ENCODE measurements at places on chromosomes 7 and 10.

- peak; percentile 92 for DNase-seq
These were observed 89.6 kb downstream of the PPP1R17 start for GRCh38 chr7:31776616-31777015.

GRCh38 chr10:118760265-118760664 is 5.5 kb upstream of the CACUL1 start:
- no peak for DNase-seq

DNA sequence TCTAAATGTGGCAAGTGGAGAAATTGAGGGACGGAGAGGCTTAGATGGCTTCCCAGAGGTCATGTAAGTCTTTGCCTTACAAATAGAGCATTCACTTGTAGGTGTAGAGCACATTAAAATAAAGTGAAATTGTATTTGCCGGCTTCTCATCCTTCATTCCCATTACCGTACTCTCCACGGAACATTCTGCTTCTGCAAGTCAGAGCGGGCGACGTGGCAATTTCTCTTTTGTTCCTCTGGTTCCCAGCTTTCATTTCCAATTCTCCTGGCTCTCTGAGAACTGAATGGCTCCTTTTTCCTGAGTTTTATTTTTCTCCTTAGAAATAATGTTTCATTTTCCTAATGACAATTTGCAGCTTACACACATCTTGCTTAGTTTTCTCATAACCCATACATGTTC is 51.3 kb upstream of the PFKP start:
- DNase-seq: no peak

- peak; percentile 63 for DNase-seq
These were observed 3.6 kb upstream of the ARID5B start for GRCh38 chr10:61897671-61898434.

DNA sequence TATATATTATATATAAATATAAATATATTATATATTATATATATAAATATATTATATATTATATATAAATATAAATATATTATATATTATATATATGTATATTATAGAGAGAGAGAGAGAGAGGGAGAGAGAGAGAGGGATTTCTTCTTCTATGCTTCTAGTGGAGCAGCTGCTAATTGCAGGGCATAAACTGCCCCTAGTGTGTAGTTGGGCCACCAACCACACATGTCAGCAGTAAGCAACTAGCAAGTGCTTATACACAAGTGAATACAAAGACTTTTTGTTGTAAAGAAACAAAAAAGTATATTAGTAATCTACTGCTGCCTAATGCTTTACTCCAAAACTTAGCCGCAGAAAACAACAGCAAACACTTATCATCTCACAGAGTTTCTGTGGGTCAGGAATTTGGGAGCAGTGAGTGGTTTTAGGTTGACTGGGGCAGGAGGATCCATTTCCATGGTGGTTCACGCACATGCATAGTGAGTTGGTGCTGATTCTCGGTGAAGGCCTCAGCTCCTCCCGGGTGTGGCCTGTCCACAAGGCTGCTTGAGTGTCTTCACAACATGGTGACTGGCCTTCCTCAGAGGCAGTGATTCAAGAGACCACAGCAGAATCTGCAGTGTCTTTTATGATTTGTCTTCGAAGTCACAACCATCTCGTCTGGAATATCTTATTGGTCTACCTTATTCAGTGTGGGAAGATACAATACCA is 25.5 kb upstream of the BAG3 start:
- no peak for DNase-seq

DNA sequence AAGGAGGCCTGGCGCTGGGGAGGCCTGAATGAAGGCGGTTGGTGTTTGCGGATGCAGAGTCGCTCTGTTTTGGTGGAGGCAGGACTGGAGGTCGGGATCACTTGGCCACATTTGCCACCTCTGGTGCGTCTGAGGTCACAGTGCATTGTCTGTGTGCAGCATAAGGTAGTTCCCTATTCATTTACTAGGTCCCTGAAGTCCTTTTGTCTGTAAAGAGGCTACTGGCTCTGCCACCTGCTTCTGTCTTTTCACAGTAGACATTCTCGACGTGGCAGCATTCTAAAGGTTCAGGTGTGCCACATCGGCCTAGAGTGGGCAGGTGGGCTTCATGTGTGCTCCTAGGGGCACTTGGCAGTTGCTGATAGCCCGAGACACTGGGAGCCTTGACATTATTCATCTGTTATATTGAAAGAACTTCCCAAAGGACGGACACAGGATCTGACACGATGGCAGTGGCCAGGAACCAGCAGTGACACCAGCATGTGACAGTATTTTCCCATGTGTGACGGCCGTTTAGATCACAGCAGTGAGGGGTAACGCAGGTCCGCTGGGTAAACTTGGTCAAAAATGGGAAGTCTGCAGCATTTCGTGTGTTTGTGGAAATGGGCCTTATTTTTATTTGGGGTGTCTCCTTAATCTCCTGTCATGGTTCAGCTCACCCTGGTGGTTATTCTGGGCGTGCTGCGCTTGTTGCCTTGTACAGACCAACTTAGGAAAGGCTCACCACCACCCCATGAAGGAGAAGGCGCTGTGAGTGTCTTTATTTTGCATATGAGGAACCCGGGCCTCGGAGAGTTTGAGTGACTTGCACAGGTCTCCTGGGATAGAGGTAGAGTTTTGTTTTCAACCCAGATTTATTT is 5.9 kb downstream of the MGMT start:
- DNase-seq: no peak

GRCh38 chr10:21985541-21985940 is 18.0 kb downstream of the DNAJC1 start:
- DNase-seq: no peak

- DNase-seq: no peak
These were observed 26.8 kb downstream of the ELFN1 start for GRCh38 chr7:1696671-1697498.

Data from EL (cell line).